ENCODE measurements at places on chromosomes 1 and 21. TPM values are rescaled to one million over a fixed set of nuclear protein-coding genes. Genes with fewer than 3 reads are reported as not detected.

Gene RNU1-4
- total RNA-seq: 3,598 TPM

Gene OLIG2
- total RNA-seq: 21.4 TPM

Gene RGS8
- 3.5 TPM for total RNA-seq

Gene PODN
- total RNA-seq: 3.1 TPM

Gene AQP10
- total RNA-seq: not detected

Gene DDAH1
- total RNA-seq: 5.4 TPM

Gene CLCNKB
- not detected for total RNA-seq

Gene LCE2B
- total RNA-seq: not detected

Gene ADGRB2
- 15.8 TPM for total RNA-seq

Gene DNAJC6
- total RNA-seq: 54.6 TPM

Gene UBXN10
- total RNA-seq: 0.49 TPM

DNA sequence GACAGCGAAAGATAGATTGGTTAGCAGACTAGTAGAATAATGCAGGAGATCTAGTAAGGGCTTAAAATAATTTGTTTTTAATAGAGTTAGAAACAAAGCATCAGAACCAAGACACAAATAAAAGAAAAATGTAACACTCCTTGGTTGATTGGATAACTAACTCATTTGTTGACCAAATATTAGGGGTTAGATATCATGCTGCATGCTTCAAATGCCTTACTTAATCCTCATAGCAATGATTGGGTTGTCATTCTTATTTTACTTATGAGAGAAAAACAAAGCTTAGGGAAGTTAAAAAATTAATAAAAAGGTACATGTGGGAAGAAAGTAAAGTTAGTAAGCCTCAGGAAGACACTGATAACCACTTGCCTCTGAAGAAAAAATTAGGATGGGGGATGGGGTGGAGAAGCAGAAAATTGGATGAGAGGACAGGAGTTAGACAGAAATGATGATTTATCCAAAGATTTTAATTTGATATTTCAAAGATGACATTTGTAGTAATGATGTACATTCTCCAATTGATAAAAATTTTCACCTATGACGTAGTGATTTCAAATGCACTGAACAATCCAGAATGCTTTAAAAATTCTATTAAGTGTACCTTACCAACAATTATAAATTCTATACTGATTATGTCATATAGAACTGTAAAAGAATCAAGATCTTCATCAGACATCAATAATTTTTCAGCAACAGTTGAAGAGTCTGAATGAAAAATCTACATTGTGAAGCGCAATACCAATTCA is 374.7 kb downstream of the COL11A1 start:
- no peak for DNase-seq

- no peak for DNase-seq
Measured at GRCh38 chr1:203140743-203141520, 13.4 kb downstream of the ADORA1 start.

GRCh38 chr1:184792450-184792969 is 37.9 kb upstream of the EDEM3 start:
- DNase-seq: no peak

- no peak for DNase-seq
Measured at GRCh38 chr1:81305997-81306452, 494.7 kb upstream of the ADGRL2 start.

GRCh38 chr21:45981151-45982091 is at the start of gene COL6A1:
COL6A1 (plus strand) TSS chr21:45981770; CDS start chr21:45981851, 81 bp downstream.
- DNase-seq: peak; percentile 85

GRCh38 chr1:156121457-156121856 is 6.9 kb downstream of the LMNA start:
- DNase-seq: no peak

- DNase-seq: no peak
Measured at GRCh38 chr1:47003896-47004403, 19.5 kb upstream of the CYP4X1 start.

DNA sequence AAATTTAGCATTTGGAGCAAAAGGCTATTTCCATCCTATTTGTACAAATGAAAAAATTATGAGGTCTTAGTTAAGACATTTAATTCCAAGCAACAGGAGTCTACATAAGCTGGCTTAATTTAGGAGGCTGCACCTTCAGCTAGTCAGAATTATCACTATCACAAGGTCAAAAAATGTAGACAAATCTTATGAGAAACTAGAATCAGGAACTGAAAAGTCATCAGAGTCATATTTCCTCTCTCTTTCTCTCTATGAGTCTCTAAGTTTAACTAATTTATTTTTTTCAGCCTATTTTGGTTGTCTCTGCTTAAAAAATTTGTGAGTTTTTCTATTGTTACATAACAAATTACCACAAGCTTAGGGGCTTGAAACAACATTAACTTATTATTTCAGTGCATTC is 807.1 kb upstream of the PRMT6 start:
- DNase-seq: no peak

GRCh38 chr1:44608141-44608540 is 66.1 kb downstream of the TMEM53 start:
- no peak for DNase-seq

- no peak for DNase-seq
Measured at GRCh38 chr1:109628540-109629321, 9.1 kb downstream of the AMPD2 start.

GRCh38 chr1:244065063-244065793 is 14.1 kb downstream of the ZBTB18 start:
- DNase-seq: no peak

DNA sequence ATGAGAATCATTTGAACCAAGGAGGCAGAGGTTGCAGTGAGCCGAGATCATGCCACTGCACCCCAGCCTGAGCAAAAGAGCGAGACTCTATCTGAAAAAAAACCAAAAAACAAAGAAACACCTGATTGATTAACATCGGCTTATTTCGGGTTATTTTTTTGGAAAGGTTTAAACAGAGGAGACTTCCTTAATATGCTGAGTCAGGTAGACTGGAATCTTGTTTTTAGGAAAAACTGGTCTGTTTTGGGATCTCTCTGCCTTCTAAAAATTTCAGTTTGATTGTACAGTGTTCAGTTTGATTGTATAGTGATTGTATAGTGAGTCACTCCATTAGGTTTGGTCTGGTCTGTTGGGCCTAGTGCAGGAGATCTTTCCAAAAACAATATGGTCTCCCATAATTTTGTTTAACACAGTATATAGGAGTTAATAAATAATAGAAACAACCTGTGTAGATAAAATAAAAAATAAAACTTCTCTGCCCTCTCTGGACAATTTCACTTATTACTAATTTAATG is 196.3 kb upstream of the CHRM3 start:
- no peak for DNase-seq

- no peak for DNase-seq
Measured at GRCh38 chr1:169858467-169858866, 35.2 kb downstream of the SCYL3 start.

GRCh38 chr1:32394890-32395432 is 720 bp upstream of the BSDC1 start:
- no peak for DNase-seq

GRCh38 chr21:38136201-38136600 is 120.6 kb upstream of the KCNJ15 start:
- DNase-seq: no peak

- DNase-seq: no peak
Measured at GRCh38 chr1:236332092-236332758, 50.5 kb upstream of the ERO1B start.

- DNase-seq: no peak
Measured at GRCh38 chr1:185158800-185159199, 1.8 kb downstream of the SWT1 start.

GRCh38 chr1:162232034-162232711 is 144.5 kb downstream of the SPATA46 start:
- DNase-seq: no peak

DNA sequence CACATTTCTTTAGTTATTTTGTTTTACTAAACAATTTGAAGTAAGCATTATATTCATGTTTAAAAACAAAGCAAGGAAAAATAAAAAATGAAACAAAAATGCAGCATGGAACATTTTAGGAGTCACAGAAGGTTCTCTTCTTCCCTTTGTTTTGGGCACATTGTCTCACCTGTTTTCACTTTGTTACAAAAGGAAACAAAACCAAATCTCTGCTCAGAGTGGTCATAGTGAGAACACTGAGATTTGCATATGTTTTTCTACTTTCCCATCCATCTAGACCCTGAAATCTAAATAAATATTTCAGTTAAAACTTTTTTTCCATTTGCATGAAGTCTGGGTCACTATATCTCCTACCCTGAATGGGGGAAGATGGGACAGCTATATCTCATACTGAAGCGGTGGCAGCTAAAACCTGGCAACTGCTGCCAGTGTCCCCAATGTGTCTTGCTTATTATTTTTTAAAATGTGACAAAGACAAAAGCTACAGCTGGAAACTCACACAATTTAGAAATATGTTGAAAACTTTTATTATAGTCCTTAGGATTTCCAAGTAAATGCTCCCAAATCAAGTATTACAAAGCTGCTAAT is 3.5 kb downstream of the EXOC8 start:
- no peak for DNase-seq

GRCh38 chr1:60213253-60213652 is 139.7 kb upstream of the C1orf87 start:
- DNase-seq: no peak

DNA sequence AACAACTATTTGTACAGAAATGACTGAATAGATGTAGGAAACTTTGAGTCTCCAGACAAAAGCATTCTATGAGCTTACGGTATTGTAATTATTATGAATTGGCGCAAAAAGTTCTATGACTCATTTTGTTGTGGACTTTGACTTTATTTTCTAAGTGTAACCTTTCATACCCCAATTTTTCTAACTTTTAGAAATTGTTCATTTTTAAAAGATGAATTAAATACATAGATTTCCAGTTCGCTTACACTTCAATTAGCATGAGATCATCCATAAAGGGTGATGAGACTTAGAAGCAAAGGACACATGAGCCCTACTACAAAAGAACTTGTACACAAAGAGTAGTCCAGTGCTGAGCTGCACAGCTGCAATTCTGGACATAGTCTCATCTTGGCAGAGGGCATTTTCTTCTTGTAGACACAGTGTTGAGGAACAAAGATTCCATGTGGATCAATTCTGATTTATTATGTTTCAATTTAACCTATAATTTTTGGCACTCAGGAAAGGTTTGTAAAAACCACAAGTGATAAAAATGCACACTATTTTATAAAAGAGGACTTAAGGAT is 431.1 kb downstream of the LRRIQ3 start:
- DNase-seq: no peak
